GM20000 (cell line): ENCODE measurements at places on chromosomes 6 and 20.

GRCh38 chr6:75334266-75335040, 49.9 kb upstream of the TMEM30A start:
- no peak for DNase-seq

DNA sequence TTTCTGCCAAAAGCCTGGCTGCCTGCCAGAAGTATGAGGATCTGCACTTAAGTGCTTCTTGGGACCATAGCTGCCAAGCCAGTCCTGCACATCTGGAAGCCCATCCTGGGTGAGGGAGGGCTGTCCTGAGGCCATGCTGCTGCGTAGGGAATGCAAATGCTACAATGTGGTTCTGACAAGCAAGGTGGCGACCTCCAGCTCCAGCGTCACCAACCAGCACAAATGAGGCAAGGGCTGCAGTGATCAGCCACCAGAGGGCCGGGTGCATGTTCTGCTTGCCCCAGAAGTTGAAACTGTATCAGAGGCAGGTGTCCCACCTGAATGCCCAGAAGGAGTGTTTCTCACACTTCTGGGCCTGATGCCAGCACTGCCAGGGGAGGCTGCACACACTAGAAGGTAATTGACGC, 99.1 kb upstream of the KCNQ5 start:
- DNase-seq: peak; percentile 14

- DNase-seq: no peak
Measured at GRCh38 chr20:22160101-22160652, 424.2 kb downstream of the FOXA2 start.

GRCh38 chr20:47178277-47178676, 178.2 kb downstream of the ZMYND8 start:
- no peak for DNase-seq

- no peak for DNase-seq
Measured at GRCh38 chr20:37262505-37262904, 891 bp upstream of the GHRH start.

GRCh38 chr20:50003253-50003656, 20.5 kb downstream of the SNAI1 start:
- no peak for DNase-seq

DNA sequence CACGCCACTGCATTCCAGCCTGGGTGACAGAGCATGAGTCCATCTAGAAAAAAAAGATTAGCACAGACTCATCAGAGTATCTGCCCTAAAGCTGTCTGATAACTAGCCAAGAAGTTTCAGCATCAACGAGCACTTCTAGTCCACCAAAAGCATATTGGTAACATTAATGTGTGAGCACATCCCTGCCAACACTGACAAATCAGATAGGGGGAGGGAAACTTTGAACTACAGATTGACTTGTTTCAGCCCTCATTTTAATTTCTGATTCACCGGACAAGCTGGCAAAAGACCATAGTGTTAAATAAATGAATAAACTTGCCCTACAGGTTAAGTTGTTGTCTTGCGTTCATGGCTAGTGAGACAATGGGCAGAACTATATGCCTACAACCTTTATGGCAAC, 7.7 kb upstream of the SEC63 start:
- no peak for DNase-seq

GRCh38 chr6:148864941-148865340, 118.1 kb downstream of the UST start:
- DNase-seq: no peak

DNA sequence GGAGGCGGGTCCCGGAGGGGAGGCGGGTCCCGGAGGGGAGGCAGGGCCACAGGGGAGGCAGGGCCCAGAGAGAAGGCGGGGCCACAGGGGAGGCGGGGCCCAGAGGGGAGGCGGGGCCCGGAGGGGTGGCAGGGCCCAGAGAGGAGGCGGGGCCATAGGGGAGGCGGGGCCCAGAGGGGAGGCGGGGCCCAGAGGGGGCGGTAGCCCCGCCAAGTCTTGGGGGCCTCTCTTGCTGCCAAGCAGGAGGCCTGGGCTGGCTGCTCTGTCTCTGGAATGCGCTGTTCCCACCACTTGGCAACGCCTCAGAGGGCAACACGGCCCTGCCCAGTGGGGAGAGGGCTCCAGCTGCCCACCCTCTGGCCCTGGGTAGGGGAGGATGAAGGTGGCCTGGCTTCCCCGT, 80.5 kb downstream of the YTHDF1 start:
- DNase-seq: no peak

DNA sequence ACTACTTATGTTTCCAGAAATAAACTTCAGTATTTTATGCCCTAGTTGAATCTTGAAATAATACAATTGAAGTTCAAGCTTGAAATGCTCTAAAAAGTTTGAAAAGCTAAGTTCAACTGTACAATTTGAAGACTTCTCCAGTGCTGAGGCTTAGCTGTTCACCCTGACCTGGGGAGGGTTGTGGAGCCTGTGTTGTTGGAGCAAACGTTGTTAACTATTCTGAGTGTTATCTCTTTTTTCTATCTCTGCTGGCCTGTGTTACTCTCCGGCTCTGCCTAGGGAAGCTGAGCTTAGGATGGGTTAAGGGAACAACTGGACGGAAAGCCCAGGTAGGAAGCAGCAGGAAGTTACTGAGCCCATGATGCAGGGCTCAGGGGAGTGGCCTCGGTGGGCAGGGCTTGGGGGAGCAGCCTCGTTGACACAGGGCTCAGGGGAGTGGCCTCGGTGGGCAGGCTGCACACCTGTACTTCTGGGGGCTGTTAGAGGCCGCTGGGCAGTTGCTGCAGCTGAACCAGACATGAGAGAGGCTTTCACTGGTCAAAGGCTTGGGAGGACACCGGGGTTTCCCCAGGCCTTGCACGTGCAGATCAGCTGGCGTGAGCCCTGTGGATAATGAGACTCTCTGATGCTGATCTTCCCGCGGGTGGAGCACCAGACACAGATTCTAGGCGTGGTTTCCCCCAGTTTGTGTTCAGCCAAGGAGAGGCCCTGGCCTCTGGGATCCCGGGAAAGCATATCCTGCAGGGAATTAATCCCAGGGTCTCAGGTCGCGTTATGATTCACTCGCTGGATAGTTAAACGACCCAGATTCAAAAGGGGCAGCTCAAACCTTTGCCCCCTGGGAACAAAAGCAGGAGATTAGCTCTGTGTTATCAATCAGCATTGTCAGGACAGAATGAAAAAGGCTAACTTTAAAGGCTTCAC, 58.9 kb downstream of the ERMARD start:
- no peak for DNase-seq

DNA sequence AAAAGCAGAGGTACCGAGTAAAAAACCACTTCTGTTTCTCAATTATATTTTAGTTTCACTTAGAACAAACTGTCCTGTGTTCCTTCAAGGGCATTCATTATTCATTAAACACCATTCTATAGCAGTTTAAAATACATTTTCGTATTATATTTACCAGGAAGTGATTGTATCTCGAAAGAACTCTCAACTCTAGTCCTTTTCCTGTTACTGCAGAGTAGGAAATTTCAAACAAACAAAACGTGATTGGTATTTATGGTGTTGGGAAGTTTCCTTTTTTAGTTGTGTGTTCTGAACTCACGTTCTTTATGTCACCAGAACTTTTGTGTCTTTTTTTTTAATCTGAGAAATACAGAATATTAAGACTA, 139.5 kb upstream of the BTBD3 start:
- no peak for DNase-seq

DNA sequence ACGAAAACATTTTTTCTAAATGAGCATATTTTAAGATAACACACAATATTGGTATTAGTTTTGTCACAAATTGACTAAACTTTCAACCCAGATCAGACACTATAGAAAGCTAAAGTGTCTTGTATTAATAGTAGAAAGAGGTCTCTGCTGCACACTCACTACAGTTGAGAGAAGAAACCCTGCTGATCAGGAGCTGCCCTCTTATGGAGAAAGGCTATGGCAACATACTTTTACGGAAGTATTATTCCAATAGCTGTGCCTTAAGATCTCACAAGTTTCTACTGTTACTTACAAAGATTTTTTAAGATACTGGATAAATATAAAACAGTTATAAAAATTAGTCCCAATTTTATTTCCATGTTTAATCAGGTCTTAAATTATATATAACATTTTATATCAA, 155.7 kb downstream of the RIMS1 start:
- no peak for DNase-seq

DNA sequence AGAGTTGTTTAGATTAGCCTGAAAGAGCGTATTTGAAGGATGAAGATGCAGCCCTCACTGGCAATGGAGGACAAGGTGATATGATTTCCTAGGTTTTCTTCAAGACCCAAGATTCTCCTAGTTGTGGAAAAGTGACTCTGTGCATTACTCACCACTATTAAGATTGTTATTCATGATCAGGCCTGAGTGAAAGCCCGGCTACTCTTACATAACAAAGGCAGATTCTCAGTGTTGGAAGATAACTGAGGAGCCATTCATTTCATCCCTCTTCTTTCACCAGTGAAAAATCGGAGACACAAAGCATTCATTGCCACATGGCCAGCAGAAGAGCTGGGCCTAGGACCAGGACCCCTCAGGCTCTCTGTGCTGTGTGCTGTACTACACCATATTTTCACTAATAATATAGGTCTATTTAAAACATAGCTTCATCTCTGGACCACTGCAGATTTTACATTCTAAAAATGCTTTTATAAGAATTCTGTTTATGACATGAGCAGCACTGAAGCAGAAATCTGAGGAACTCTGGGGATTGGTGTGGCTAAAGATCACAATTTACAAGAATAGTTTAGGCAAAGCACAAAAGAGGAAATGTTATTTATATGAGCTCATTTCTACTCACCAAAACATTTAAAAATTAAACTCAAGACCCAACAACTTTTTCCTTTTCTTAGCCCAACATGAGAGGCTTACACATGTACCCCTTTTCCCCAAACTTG, 181.9 kb upstream of the CCN2 start:
- DNase-seq: no peak

GRCh38 chr6:157063923-157064322, 259.4 kb downstream of the TMEM242 start:
- no peak for DNase-seq

GRCh38 chr20:36344517-36345132, 38.5 kb downstream of the DLGAP4 start:
- DNase-seq: peak; percentile 48

DNA sequence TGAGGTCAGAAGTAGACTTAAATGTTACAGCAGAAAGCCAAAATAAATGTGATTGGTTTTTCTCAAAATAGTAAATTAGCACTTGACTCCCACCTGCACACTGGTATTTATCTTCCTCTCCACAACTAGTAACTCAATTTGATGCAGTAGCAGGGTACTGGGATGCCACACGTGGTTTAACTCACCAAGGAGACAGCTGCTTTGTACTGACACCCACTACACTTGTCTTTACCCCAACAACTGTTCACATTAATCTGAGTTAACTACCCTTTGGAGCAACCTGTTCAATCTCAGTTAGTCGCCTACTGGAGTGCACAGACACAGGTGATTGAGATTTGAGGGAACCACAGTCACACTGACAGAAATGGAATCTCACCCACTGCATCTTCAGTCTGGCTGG, 242.1 kb downstream of the PRKN start:
- no peak for DNase-seq

DNA sequence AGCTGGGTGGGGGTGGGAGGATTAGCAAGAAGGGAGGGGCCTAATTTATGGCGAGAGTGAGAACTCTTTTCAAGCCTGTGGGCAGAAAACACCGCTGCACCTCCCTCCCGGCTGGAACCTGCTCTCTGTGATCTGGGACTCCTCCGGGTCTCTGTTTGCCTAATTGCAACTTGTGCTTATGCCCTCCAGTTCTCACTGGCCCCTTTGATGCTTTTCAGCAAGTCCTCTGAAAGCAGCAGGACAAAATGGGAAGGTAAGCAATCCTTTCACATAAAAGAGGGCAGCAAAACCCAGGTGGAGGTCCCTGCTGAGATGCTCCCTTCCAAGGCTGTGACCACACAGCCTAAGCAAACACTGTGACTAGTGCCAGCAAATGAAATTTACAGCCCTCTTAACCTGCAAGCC, 523.0 kb upstream of the FLRT3 start:
- DNase-seq: no peak

DNA sequence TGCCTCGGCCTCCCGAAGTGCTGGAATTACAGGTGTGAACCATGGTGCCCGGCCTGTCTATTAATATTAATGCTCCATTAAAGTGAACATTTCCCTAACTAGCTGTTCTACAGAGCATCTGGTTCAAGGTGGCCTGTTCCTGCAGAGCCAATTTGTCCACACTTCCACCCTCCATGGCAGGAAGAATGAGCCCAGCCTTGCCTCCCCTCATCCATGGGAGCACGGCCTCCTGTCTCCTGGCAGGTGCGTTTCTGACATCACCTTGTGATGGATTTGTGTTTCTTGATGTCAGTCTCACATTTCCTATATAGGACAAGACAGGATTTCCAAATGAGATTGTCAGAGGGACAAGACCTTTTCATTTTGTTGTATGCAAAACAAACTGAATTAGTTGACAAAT, 105.7 kb upstream of the FRMD1 start:
- DNase-seq: no peak

DNA sequence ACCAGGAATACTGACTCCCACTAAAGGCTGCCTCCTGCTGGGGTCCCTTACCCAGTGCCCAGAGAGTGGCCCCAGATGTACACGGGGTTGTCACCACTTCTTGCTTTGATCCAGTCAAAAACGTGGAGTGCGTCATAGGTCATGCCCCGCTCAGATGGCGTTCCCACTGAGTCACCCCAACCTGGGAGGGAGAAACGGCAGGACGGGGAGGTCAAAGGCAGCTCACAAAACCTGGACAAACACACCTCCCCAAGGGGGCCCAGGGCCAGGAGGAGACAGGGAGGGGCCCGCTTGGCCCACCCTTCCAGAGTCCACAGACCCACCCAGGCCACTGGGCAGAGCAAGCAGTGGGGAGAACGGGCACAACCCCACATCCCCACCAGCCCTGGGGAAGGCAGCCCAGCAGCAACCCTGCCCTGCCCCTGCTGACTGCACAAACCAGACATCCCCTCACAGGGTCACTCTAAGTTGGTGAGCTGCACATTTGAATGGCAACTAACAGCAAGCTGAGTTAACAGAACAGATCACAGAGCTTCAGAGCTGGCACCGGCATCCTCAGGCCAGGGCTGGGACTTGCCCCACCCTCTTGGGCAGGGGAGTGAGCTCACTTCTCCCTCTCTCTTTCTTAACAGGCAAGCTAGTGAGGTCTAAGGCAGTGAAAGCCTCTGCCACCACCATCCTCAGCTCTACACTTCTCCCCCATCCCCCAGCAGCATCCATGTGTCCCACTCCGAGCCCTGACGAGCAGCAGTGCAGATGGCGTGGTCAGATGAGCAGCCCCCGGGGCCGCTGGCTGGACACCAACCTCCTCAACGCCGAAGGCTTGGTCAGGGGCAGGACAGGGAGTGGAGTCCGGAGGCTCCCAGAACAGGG, 61.7 kb downstream of the PYGB start:
- no peak for DNase-seq

DNA sequence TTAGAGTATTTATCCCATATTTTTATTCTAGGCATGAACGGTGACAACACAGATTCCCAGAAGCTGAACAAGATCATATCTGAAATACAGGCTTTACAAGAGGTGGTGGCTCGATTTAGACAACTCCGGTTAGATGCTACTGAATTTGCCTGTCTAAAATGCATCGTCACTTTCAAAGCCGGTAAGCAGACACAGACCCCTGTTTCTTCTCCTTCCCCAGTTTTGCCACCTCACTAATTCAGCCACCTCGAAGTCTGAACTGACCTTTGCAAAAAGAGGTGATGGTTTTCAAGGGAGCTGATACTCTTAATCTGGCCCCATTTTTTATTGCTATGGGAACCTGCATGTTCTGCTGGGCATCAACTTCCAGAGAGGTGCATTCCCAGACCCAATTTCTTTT, 15.0 kb downstream of the NR2E1 start:
- no peak for DNase-seq

GRCh38 chr6:44627091-44627882, 239.8 kb downstream of the CDC5L start:
- DNase-seq: no peak

- DNase-seq: no peak
Measured at GRCh38 chr6:136362421-136363356, 73.0 kb upstream of the BCLAF1 start.

GRCh38 chr20:16390991-16391390, 182.3 kb downstream of the KIF16B start:
- no peak for DNase-seq
